ENCODE measurements at places on chromosomes 4 and X. TPM values are rescaled to one million over a fixed set of nuclear protein-coding genes. Genes with fewer than 3 reads are reported as not detected.

DNA sequence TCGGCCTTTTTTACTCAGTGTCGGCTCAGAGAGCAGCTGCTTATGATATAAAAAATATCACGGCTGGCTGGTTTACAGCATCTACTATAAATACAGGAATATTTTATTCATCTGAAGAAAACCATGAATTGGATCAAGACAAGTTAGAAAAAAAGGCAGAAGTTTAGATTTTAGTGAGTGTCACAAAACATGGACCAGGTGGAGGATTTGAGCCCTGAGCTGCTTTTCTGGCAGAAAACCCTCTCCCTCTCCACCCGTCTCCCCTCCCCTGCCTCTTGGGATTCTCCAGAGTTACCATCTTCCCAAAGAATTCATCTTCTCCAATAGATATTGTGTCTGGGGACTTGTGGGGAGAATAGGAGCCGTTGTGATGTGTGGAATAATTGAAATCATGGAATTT is 142.8 kb upstream of the RAI2 start:
- DNase-seq, result no peak

DNA sequence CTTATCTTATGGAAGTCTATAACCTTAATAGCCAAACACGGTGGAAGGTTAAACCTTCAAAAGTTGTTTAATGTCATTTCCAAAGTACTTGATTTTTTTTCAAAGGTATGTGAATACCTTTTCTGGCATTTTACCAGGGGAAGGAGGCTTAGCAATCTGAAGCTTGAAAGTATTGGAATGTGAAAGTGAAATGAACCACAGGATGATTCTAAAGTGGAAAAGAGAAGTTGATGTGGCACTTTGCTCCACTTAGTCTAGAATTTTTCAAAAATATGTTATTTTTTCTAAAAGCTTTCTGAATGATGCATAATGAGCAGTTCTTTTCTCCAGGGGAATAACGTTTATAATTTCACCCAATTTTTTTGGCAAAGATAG is 19.2 kb downstream of the PI4K2B start:
- no peak for DNase-seq

DNA sequence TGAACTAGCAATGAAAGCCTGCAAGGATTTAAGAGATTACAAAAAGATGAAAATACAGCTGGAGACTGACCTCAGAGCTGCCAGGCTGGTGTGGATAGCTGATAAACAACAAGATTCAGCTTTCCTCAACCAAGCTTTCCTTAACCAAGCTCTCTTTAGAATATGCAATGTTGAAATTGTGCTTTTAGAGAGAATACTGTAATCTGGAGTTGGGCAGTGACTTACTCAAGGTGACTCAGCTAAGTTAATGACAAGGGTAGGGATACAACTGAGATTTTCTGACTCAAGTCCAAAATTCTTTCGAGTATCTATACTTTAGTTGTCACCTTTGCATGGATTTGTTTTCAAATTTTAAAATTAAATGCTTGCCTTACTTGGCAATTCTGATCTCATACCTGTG is 98.0 kb downstream of the AMMECR1 start:
- no peak for DNase-seq

The IL1RAPL2 gene
- total RNA-seq, result not detected

The PAGE3 gene
- not detected for total RNA-seq

The DUX4 gene
- not detected for total RNA-seq

- no peak for DNase-seq
Observed at GRCh38 chr4:170229006-170229405, 139.2 kb upstream of the AADAT start.

GRCh38 chr4:44765116-44765515 is 38.8 kb upstream of the GNPDA2 start:
- DNase-seq, result no peak

DNA sequence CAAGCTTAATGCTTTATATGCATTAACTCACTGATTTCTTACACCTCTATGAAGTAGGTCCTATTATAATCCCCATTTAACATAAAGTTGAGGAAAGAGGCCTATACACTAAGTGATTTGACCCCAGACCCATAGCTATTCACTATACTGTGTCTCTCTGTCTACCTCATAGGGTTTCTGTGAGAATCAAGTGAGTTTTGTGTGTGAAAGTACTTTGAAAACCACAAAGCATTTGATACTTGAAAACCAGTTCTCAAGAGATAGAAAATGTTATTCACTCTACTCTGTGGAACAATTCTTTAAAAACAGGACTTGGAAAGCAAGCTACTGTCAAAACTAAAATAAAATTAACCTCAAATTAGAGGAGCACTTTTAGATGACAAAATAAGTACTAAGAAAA is 35.0 kb downstream of the SHROOM3 start:
- no peak for DNase-seq

GRCh38 chr4:140151699-140152012 is 2.3 kb downstream of the MAML3 start:
- DNase-seq, result peak; percentile 86

GRCh38 chr4:147371661-147372060 is 109.2 kb upstream of the EDNRA start:
- no peak for DNase-seq

The RS1 gene
- not detected for total RNA-seq

The GLRA3 gene
- total RNA-seq, result 0.09 TPM

GRCh38 chr4:15322006-15322405 is 105.8 kb upstream of the C1QTNF7 start:
- DNase-seq, result no peak

- DNase-seq, result no peak
Observed at GRCh38 chr4:153402366-153402765, 57.9 kb downstream of the MND1 start.

The SPANXB1 gene
- not detected for total RNA-seq

DNA sequence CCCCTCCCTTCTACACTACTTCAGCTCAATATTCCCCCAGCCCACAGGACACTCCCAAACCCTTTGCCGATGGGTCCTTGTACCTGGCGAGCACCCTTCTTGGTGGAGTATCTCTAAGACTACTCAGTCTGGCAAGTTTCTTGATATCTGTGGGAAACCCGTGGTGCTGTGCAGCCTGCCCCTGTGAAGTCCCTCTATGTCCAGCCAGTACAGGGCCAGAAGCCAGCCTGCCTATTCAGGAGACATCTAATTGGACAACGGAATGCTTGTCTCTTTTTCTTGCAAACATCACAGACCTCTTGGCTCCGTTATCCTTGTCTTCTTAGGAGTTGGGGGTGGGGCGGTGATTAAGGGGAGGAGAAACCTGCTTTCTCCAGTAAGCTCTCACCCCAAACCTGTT is 3.7 kb upstream of the IGFBP7 start:
- no peak for DNase-seq

The EXOC1L gene
- total RNA-seq, result not detected

The SMR3B gene
- not detected for total RNA-seq

The SH3D19 gene
- total RNA-seq, result 140 TPM

The SPARCL1 gene
- total RNA-seq, result 78.4 TPM

- no peak for DNase-seq
Observed at GRCh38 chr4:152715076-152715475, 35.3 kb upstream of the TMEM154 start.

The MGARP gene
- 0.73 TPM for total RNA-seq

- DNase-seq, result no peak
Observed at GRCh38 chr4:32840461-32841189, 2120.5 kb downstream of the PCDH7 start.

GRCh38 chr4:144115519-144115918 is 25.0 kb downstream of the GYPA start:
- no peak for DNase-seq

- no peak for DNase-seq
Observed at GRCh38 chrX:12582649-12583048, 208.6 kb upstream of the PRPS2 start.

DNA sequence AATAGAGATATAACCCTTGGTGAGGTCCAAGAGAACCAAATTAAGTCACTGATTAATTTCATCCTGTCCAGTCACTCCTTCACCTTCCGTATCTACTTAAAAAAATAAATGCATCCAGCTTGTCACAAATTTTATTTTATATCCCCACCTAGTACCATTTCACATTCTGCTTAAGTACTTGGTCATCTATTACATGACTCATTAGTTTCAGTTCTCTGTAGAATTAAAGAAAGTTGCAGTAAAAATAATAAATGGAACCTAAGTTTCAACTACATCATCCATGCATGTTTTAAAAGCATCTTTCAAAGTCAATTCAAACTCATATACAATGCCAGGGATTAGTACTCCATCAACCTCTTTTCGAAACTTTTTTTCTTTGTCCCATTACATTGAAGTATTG is 130.2 kb downstream of the SH2D1A start:
- no peak for DNase-seq

DNA sequence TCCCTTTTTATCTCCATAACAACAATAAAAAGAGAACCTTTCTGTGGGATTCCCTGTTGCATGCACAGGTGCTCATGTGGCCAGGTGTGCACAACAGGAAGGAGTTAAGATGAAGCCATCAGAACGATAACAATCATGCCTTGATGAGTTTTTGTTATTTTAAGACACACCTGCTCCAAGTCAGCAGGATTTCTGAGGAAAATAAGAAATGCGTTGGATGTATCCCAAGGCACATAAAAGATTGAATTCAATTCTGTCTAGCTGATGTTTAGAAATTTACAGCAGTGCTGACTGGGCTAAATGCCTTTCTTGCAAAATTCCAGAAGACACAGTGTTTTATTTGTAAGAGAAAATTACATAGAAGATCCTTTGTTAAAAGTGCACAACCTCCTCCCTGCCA is 1678.2 kb downstream of the ARAP2 start:
- DNase-seq, result no peak

The GAGE10 gene
- not detected for total RNA-seq

DNA sequence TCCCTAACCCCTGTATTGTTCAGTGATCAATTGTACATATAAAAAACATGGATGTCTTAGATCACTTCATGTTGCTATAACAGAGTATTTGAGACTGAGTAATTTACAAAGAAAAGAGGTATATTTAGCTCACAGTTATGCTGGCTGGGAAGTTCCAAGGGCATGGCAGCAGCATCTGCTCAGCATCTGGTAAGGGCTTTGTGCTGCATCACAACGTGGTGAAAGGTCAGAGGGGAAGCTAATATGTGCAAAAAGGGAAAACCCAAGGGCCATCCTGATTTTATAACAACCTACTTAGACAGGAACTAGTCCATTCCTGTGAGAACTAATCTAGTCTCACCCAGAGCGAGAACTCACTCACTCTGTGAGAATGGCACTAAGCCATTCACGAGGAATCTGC is 128.2 kb upstream of the OTUD4 start:
- no peak for DNase-seq

The CLRN2 gene
- not detected for total RNA-seq

- DNase-seq, result no peak
Observed at GRCh38 chr4:177448850-177449249, 6.6 kb upstream of the AGA start.

GRCh38 chrX:44882635-44883034 is 9.6 kb downstream of the KDM6A start:
- DNase-seq, result no peak

The CBLL2 gene
- not detected for total RNA-seq

DNA sequence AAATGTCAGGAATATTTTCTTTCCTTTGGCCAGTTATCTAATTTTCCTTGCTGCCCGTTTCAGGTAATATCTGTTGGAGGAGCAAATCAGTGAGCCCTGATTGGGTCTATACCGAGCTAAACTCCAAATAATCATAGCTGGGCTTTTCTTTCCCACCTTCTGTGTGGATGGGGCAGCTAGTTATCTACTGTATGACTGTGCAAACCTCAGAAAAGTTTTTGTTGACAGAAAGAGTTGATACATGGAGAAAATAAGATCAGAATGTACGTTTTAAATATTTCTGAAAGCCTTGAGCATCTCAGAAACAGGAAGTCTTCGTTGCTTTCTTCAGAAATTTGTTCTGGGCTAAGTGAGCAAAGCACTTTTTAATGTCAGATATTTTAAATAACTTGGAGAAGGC is 6.2 kb upstream of the CXCL5 start:
- no peak for DNase-seq

DNA sequence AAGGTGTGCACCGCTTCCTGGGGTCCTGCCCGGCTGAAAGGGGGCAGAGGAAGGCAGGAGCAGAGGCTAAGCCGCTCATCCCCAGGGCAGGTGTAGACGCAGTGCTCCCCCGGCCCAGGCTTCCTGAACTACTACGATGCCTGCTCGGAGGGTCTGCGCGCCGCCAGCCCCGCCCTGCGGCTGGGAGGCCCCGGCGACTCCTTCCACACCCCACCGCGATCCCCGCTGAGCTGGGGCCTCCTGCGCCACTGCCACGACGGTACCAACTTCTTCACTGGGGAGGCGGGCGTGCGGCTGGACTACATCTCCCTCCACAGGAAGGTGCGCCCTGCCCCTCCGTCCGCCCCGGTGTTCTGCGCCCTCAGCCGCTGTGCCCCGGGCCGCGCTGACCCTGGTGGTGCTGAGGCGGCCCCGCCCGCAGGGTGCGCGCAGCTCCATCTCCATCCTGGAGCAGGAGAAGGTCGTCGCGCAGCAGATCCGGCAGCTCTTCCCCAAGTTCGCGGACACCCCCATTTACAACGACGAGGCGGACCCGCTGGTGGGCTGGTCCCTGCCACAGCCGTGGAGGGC is 8.4 kb upstream of the SLC26A1 start:
- DNase-seq, result no peak

The UCHL1 gene
- total RNA-seq, result 11.1 TPM

DNA sequence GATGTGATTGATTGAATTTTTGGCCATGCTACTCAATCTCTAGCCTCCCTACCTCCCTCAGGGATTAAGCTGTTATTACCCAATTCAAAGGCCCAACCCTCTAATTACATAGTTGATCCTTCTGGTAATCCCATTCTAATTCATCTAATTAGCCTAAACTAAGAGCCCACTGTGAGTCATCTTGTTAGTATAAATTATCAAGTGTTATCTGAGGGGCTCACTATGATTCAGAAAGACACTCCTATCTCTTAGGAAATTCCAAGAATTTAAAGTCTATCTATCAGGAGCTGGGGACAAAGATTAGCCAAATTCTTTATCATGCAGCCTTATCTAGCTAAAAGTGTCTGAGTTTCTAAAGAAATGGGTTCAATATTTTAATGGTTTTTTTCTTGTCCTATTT is 32.9 kb upstream of the VEGFC start:
- DNase-seq, result no peak

DNA sequence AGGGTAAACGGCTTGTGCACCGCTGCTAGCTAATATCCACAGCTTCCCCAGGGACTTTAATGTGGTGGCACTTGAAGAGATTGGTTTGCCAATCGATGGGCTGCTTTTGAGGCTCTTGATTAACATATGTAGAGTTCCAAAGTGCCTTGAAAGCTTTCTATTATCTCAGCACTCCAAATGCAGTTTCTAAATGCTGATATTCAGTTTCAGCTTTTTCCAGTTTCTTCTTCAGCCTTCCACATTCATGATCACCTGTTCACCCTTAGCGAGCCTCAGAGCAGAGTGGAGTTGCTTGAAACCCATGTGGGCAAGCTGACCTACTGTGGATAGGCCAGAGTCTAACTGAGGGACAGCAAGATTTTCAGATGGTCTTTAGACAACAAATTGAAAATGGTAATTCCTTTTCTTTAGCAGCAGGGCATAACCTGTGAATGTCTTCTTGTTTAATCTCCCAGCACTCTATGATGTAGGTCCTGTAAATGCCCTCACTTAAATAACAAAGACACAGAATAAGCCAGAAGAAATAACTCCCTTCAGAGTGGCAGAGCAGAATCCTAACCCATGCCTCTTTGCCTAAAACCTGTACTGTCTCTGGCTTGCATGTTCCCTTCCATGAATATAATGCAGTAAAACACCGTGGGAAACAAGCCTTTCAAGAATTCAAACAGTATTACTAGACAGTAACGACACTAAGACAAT is 99.8 kb downstream of the TSPAN5 start:
- no peak for DNase-seq

GRCh38 chrX:100658941-100659381 is 15.0 kb downstream of the SRPX2 start:
- DNase-seq, result peak; percentile 38
